Activated naive CD4-positive, alpha-beta T cell treated with anti-CD3 and anti-CD28 coated beads, Interleukin-2, amount 10 ng/mL, durations not matched to agents 5 hours and 36 hours (primary cell): ENCODE measurements at places on chromosomes 12 and 14. TPM values are rescaled to one million over a fixed set of nuclear protein-coding genes. Genes with fewer than 3 reads are reported as not detected.

The SPRYD3 gene
- 24.3 TPM for total RNA-seq

The SNAPC1 gene
- total RNA-seq: 6.0 TPM

The PMCH gene
- total RNA-seq: not detected

The OR6C2 gene
- total RNA-seq: not detected

The SLCO1C1 gene
- total RNA-seq: not detected
